Thyroid gland (tissue), 4 donors: ENCODE measurements at places on chromosomes 6 and 20. TPM values are rescaled to one million over a fixed set of nuclear protein-coding genes. Genes with fewer than 3 reads are reported as not detected.
A peak's percentile ranks its signal among the peaks of the same experiment; 100 is the strongest.

DNA sequence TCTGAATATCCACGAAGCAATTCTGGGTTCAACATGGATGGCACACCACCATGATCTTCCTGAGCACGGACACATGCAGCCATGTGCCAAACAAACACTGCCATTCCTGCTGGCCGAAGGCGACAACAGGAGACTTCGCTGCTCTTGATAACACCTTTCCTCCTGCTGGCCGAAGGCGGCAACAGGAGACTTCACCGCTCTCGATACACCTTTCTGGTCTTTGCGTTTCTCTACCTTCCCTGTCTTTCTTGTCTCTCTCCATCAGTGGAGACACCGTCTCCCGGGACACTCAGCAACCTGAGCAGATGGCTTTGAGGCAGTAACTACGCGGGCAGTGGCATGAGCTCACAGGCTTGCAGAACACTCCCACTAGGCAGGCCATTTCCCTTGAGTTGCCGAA lies 54.9 kb upstream of the MPC1 start:
- no peaks in the 10 kb centered on the region for H3K36me3 ChIP-seq
- no peak overlapping the region for H3K4me3 ChIP-seq
- no peaks in the 10 kb centered on the region for H3K4me1 ChIP-seq
- DNase-seq = no peak

The CFB gene
- total RNA-seq = 21.4 TPM

The SPATS1 gene
- not detected for total RNA-seq

- H3K4me1 ChIP-seq = no peaks in the 10 kb centered on the region
- H3K36me3 ChIP-seq = no peaks in the 10 kb centered on the region
- DNase-seq = no peak
- no peak overlapping the region for H3K27ac ChIP-seq
These were observed 38.4 kb downstream of the BMP5 start for GRCh38 chr6:55836945-55837344.

The DAAM2 gene
- total RNA-seq = 17.8 TPM

DNA sequence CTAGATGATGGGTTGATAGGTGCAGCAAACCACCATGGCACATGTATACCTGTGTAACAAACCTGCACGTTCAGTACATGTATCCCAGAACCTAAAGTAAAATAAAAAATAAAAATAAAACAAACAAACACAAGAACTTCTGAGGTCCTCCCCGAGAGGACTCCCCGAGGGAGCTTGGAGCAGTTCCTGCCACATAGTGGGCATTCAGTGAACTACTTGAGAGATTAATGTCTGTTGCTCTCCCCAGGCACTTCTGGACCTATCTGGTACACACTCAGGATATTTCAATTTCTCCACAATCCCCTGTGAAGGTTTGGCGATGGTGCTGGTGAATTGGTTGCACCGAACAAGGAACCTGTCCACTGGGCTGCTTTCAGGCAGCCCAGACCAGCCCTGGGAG lies 311.2 kb downstream of the ESR1 start:
- no peak overlapping the region for H3K27ac ChIP-seq
- H3K36me3 ChIP-seq = peaks cover 30% of the 10 kb centered on the region
- H3K4me3 ChIP-seq = no peak overlapping the region
- H3K4me1 ChIP-seq = no peaks in the 10 kb centered on the region
- no peak for DNase-seq
- H3K27me3 ChIP-seq = no peaks in the 10 kb centered on the region

GRCh38 chr6:169722362-169723199 lies 1.7 kb downstream of the PHF10 start:
- H3K4me3 ChIP-seq = peak overlapping the region; percentile 47
- H3K36me3 ChIP-seq = no peaks in the 10 kb centered on the region
- DNase-seq = peak; percentile 50
- H3K27me3 ChIP-seq = no peaks in the 10 kb centered on the region

The RPS6KA2 gene
- 64.9 TPM for total RNA-seq

GRCh38 chr6:35425284-35425683 lies 26.9 kb upstream of the FANCE start:
- H3K4me3 ChIP-seq = no peak overlapping the region
- DNase-seq = no peak
- no peak overlapping the region for H3K27ac ChIP-seq
- H3K36me3 ChIP-seq = peaks cover 41% of the 10 kb centered on the region
- H3K27me3 ChIP-seq = no peaks in the 10 kb centered on the region

The LTB gene
- not detected for total RNA-seq

GRCh38 chr6:142235791-142236190 lies 66.0 kb upstream of the ADGRG6 start:
- H3K4me1 ChIP-seq = no peaks in the 10 kb centered on the region
- no peaks in the 10 kb centered on the region for H3K36me3 ChIP-seq
- DNase-seq = no peak
- no peaks in the 10 kb centered on the region for H3K27me3 ChIP-seq
- no peak overlapping the region for H3K4me3 ChIP-seq

The ZNF322 gene
- total RNA-seq = 22.6 TPM

The FGD2 gene
- total RNA-seq = 14.9 TPM

DNA sequence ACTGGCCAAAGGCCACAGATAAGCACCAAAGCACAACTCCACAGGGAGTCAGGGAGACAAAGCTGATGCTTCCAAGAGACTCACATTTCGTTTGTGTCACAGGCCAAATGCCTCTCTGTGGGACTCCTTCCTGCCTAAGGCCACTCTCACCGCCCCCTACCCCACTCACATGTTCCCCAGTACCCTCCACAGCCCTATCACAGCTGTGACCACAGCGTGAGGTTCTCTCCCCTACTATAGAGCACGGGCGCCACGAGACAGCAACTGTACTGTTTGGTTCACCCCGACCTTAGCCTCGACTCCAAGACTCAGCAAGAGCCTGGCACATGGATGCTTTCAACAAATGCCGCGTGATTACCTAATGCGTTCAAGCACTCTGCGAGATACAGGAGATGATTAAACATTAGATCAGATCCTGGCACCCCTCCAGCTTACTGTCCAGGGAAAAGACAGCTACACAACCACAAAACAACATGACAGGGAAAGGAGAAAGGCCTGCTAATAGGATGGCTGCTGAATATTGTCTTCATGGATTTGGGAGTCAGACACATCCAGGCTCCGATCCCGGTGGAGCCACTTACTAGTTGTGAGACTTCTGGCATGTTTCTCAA lies 105.5 kb downstream of the AGPAT4 start:
- DNase-seq = no peak
- no peaks in the 10 kb centered on the region for H3K36me3 ChIP-seq
- H3K4me3 ChIP-seq = no peak overlapping the region
- H3K4me1 ChIP-seq = no peaks in the 10 kb centered on the region

- no peak for DNase-seq
- no peaks in the 10 kb centered on the region for H3K27me3 ChIP-seq
- no peaks in the 10 kb centered on the region for H3K4me1 ChIP-seq
- no peak overlapping the region for H3K27ac ChIP-seq
These were observed 2.8 kb upstream of the MAS1L start for GRCh38 chr6:29490552-29490951.

The DDRGK1 gene
- total RNA-seq = 136 TPM

- no peak overlapping the region for H3K27ac ChIP-seq
- H3K4me1 ChIP-seq = no peaks in the 10 kb centered on the region
- DNase-seq = no peak
These were observed 219.0 kb downstream of the THBS2 start for GRCh38 chr6:169034516-169035167.

- no peaks in the 10 kb centered on the region for H3K27me3 ChIP-seq
- no peak for DNase-seq
- no peaks in the 10 kb centered on the region for H3K4me1 ChIP-seq
- no peak overlapping the region for H3K4me3 ChIP-seq
- no peaks in the 10 kb centered on the region for H3K36me3 ChIP-seq
These were observed 79.6 kb downstream of the CEP57L1 start for GRCh38 chr6:109174916-109175315.

GRCh38 chr6:53258774-53259155 lies 90.0 kb downstream of the ELOVL5 start:
- peaks cover 4% of the 10 kb centered on the region for H3K4me1 ChIP-seq
- H3K4me3 ChIP-seq = no peak overlapping the region
- H3K27me3 ChIP-seq = no peaks in the 10 kb centered on the region
- no peak overlapping the region for H3K27ac ChIP-seq

DNA sequence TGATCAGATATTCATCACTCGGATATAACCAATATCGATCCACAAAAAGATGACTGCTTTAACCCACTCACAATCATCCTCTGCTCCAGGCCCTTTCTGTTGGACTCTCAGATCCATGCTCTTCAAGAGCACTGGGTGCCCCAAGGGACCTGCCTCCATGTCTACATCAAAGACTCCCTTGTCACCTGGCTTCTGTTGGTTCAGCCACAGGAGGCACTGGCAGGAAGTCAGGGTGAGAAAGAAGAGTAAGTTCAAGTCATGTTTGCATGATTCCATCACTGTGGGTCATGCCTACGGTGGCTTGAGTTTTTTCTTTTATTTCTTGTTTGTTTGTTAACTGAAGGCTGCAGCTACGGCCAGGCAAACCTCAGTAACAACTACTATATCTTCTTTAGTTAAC lies 243.3 kb downstream of the ADGRG6 start:
- no peak for DNase-seq
- H3K4me3 ChIP-seq = no peak overlapping the region
- no peak overlapping the region for H3K27ac ChIP-seq
- no peaks in the 10 kb centered on the region for H3K4me1 ChIP-seq
- H3K36me3 ChIP-seq = no peaks in the 10 kb centered on the region
- H3K27me3 ChIP-seq = no peaks in the 10 kb centered on the region

- H3K27ac ChIP-seq = no peak overlapping the region
- no peak overlapping the region for H3K4me3 ChIP-seq
These were observed 68.6 kb upstream of the FOXP4 start for GRCh38 chr6:41477572-41477971.

GRCh38 chr20:6347916-6348315 lies 225.1 kb upstream of the FERMT1 start:
- DNase-seq = no peak
- no peaks in the 10 kb centered on the region for H3K4me1 ChIP-seq
- no peaks in the 10 kb centered on the region for H3K27me3 ChIP-seq
- no peaks in the 10 kb centered on the region for H3K36me3 ChIP-seq
- no peak overlapping the region for H3K4me3 ChIP-seq
- H3K27ac ChIP-seq = no peak overlapping the region

- no peaks in the 10 kb centered on the region for H3K4me1 ChIP-seq
- no peaks in the 10 kb centered on the region for H3K27me3 ChIP-seq
- no peak for DNase-seq
- H3K36me3 ChIP-seq = no peaks in the 10 kb centered on the region
These were observed 22.3 kb downstream of the BNIP5 start for GRCh38 chr6:36314221-36315014.

GRCh38 chr6:8103726-8104125 lies 1.4 kb upstream of the EEF1E1 start:
- H3K4me1 ChIP-seq = peaks cover 8% of the 10 kb centered on the region
- DNase-seq = no peak
- no peak overlapping the region for H3K27ac ChIP-seq
- H3K27me3 ChIP-seq = no peaks in the 10 kb centered on the region

DNA sequence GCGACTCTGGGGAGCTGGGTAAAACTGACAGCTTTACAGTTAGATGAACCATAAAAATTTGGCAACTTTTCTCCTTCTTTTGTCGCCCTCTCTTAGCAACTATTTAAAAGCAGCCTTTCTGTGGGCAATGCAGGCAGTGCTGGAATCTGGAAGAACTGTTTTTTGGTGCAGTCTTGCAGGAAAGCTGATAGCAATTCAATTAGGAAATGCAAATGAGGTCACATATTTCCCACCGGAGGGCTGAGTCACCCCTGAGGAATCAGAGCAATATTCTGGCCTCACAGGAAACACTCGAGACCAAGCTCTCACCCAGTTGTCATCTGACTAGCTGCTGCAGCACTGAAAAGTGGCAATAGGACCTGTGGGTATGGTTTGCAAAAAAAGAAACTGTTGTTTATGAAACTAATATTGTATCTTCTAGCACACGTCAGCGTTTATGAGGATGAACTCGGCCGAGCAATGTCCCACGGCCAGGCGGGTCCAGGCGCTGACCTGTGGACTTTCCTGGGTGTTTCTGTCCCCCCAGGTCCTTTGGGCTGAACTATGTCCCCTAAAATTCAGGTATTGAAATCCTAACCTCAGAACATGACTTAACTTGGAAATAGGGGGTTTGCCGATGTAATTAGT lies 312.3 kb downstream of the TAF4 start:
- DNase-seq = no peak
- H3K36me3 ChIP-seq = no peaks in the 10 kb centered on the region
- no peak overlapping the region for H3K27ac ChIP-seq
- no peaks in the 10 kb centered on the region for H3K27me3 ChIP-seq
- H3K4me1 ChIP-seq = no peaks in the 10 kb centered on the region
- H3K4me3 ChIP-seq = no peak overlapping the region

GRCh38 chr6:154509421-154510143 lies 903 bp downstream of the CNKSR3 start:
- peak overlapping the region; percentile 85 for H3K27ac ChIP-seq
- H3K4me1 ChIP-seq = peaks cover 22% of the 10 kb centered on the region
- H3K36me3 ChIP-seq = no peaks in the 10 kb centered on the region
- DNase-seq = peak; percentile 58
- peak overlapping the region; percentile 20 for H3K4me3 ChIP-seq
- H3K27me3 ChIP-seq = no peaks in the 10 kb centered on the region

GRCh38 chr6:6705061-6705425 lies 116.5 kb downstream of the LY86 start:
- no peak for DNase-seq
- no peaks in the 10 kb centered on the region for H3K36me3 ChIP-seq
- no peak overlapping the region for H3K27ac ChIP-seq

The ZNF391 gene
- 5.7 TPM for total RNA-seq

The TREML2 gene
- not detected for total RNA-seq

DNA sequence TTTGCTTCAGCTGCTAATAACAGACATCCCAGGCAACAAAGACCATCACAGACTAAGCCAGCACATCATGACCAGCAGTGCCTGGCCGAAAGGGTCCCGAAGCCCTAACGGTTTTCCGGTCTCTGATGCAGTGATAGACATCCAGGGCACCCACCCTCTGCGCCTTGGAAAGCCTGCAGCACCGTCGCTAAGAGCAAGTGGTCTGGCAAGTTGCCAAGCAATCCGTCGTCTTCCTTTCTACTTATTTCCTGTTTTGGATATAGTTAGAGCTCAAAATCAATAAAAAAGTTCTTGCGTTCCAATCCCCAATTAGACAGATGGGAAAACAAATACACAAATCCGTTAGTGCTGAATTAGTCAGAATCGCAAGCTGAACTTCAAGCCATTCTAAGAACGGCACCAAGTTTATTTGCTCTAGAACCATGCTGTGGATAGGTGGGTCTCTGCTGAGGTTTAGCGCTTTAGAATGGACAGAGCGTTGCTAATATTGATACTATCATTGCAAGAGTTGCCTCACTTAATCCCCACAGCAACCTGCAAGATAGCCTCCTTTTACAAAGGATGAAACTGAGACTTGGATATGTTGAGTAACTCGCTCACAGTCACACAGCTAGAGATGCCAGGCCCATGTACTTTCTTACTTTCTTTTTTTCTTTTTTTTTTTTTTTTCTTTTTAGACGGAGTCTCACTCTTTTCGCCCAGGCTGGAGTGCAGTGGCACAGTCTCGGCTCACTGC lies 163.3 kb upstream of the SNX9 start:
- no peaks in the 10 kb centered on the region for H3K27me3 ChIP-seq
- peaks cover 20% of the 10 kb centered on the region for H3K4me1 ChIP-seq
- H3K36me3 ChIP-seq = no peaks in the 10 kb centered on the region
- H3K4me3 ChIP-seq = no peak overlapping the region
- peak; percentile 46 for DNase-seq

The EYA4 gene
- total RNA-seq = 8.2 TPM

GRCh38 chr6:28566527-28567252 lies 41.0 kb downstream of the GPX5 start:
- H3K4me1 ChIP-seq = no peaks in the 10 kb centered on the region
- no peak overlapping the region for H3K4me3 ChIP-seq
- H3K27ac ChIP-seq = no peak overlapping the region
- H3K36me3 ChIP-seq = no peaks in the 10 kb centered on the region
- no peak for DNase-seq

The CST2 gene
- total RNA-seq = not detected
